Stimulated activated CD8-positive, alpha-beta memory T cell treated with anti-CD3 and anti-CD28 coated beads, Interleukin-4, amount 100 ng/mL, for 4 hours (primary cell): ENCODE measurements at places on chromosomes 5 and 9.

DNA sequence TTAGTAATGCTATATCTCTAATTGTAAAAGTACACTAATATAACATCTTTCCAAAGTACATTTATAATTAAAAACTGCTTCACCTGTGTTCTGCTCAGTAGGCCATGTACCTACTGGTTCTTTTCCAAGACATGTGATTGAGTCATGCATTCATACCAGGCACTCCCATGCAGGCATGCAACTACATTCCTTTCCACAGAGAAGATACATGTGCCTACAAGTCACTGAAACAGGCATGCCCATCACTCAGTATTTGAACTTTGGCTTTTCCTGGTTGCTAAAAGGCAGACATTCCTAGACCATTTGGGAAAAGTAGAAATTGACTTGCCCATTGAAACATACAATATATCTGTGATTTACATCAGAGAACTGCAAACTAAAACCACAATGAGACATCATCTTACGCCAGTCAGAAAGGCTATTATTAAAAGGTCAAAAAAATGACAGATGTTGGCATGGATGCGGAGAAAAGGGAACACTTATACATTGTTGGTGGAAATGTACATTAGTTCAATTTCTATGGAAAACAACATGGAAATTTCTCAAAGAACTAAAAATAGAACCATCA, 148.3 kb upstream of the MOCS2 start:
- no peak for DNase-seq

DNA sequence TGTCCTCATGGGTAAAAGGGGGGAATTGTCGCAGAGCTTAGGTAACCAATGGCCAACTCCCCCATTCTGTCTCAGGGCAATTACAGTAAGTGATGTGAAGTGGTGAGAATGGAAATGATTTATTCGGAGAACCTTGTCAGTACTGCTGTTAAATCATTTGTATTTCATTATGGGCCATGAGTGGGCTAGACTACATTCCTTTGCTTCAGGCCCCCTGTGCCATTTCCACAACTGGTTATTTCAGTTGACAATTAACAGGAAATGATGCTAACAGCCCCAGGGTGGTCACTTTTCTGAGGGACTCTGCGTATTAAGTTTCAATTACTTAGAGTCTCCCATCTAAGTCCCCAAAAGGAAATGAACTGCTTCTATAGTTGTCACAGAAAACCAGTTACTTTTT, 653.7 kb downstream of the CCDC171 start:
- no peak for DNase-seq

DNA sequence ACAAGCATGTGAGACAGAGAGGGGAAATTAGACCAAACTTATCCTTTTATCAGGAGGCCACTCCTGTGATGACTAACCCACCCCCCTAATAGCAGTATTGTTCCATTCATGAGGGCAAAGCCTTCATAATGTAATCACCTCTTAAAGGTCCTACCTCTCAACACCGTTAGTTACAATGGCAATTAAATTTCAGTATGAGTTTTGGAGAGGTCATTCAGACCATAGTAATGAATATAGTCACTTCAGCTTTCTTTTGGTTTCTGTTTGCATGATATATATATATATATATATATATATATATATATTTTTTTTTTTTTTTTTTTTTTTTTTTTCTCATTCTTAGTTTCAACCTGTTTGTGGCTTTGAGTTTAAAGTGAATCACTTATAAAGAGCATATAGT, 10.5 kb downstream of the ADGRV1 start:
- DNase-seq, result no peak

- no peak for DNase-seq
Measured at GRCh38 chr5:165108809-165109208, 1603.4 kb downstream of the MAT2B start.

GRCh38 chr9:121711281-121711680, 59.8 kb downstream of the DAB2IP start:
- no peak for DNase-seq

DNA sequence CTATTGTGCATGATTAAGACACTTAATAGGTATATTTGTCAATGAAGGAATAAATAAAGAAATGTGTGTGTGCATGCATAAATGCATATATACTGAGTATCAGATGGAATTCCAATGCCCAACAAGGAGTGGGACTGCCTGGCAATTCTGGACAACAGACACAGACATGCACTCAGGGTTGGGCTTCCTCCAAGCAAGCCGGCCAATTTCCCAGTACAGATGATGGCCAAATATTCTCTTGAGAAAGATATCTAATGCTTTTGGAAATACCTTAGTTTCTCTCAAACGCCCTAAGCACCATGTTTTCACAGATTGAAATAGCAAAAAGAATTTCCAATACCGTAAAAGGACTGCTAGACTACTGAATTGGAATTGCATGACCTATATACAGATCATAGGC, 11.1 kb downstream of the FTMT start:
- no peak for DNase-seq

- DNase-seq, result no peak
Measured at GRCh38 chr9:124801356-124801755, 24.4 kb downstream of the OLFML2A start.

DNA sequence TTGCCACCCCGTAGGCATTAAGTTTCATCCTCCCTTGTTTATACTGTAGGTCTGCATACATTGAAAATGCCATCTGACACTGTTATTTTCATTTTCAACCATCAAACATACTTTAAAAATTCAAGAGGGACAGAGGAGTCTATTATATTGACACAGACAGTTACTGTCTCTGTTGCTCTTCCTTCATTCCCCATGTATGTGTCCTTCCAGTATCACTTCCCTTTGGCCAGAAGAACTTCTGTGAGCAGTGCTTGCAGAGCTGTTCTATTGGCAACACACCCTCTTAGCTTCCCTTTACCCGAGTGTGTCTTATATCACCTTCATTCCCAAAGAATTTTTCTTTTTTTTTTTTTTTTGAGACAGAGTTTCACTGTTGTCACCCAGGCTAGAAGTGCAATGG, 42.8 kb downstream of the RASGEF1C start:
- DNase-seq, result no peak

- DNase-seq, result no peak
Measured at GRCh38 chr5:29016067-29016466, 1977.7 kb upstream of the CDH9 start.

- DNase-seq, result no peak
Measured at GRCh38 chr5:126454535-126454934, 31.3 kb downstream of the GRAMD2B start.
